ENCODE measurements at places on chromosomes 4 and X.

- no peak for DNase-seq
Observed at GRCh38 chrX:124086411-124086810, 124.9 kb downstream of the STAG2 start.

GRCh38 chr4:188660796-188661195, 521.6 kb downstream of the TRIML1 start:
- no peak for DNase-seq

DNA sequence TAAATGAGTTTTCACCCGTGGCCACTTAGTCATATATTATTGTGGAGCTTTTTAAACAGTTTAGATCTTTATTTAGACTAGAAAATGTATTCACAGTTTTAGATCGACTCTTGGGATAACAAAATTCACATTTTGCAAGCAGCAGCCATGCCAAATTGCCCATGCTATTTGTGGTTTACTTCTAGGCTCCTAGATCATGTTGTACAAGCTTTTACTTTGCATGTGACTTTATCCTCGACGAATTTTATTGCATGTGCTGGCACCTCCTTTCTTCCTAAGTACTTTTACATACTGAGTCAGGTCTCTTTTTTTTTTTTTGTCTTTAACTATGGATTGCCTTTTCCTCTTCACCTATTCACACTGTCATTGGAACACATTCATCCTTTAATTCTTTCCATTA, 23.2 kb downstream of the BBS12 start:
- no peak for DNase-seq

- DNase-seq = no peak
Observed at GRCh38 chrX:136773648-136774047, 7.1 kb downstream of the ARHGEF6 start.

GRCh38 chrX:68675571-68675970, 28.1 kb downstream of the STARD8 start:
- DNase-seq = no peak

DNA sequence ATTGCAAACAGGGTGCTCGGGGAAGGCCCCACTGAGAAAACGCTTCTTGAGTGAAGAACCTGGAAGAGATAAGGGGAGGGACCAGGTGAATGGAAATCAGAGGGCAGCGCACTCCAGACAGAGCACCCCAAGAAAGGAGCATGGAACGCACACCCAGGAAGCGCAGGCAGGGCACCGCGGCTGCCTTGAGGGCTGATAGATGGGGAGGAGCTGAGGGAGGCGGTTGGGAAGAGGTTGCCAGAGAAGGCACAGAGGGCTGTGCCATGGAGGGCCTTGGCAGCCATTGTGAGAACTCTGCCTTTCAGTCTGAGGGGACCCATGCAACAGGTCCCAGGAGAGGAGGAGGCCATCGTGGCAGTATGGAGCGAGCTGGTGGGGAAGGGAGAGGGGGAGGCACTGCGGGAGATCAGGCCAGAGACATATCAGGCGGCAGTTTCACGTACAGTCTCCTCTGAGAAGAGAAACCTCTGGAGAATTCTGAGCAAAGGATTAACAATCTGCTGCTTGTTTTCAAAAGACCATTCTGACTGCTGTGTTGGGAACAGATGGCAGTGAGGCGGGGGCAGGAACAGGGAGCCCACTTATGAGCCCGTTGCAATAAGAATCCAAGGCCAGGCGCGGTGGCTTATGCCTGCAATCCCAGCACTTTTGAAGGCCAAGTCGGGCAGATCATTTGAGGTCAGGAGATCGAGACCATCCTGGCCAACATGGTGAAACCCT, 83.7 kb downstream of the PCYT1B start:
- no peak for DNase-seq

DNA sequence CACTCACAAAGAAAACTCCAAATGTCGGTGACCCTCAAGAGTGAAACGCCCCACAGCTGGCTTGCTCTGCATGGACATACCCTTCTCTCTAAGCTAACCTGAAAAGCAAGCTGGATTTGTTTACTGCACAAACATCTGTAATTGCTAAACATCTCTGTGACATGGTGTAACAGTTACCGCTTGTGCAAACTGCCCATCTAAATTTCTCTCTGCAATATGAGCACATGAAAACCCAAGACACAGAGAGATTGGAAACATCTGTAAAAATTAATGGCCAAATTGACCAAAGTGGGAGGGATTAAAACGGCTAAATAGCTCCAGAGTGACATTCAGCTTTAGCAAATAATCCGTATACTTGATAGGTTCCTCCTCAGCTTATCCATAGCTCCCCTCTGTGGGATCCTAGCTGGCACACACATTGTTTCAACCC, 155.0 kb upstream of the MAP3K15 start:
- peak; percentile 77 for DNase-seq

- peak; percentile 39 for DNase-seq
Observed at GRCh38 chr4:79661196-79661595, 253.2 kb upstream of the GK2 start.

GRCh38 chr4:20251796-20252655, at the start of gene SLIT2:
TSS of gene SLIT2 (plus strand) at chr4:20251905. CDS start at chr4:20253816, 1,911 bp downstream.
- peak; percentile 70 for DNase-seq

- peak; percentile 40 for DNase-seq
Observed at GRCh38 chr4:24858026-24858425, 54.8 kb downstream of the CCDC149 start.

DNA sequence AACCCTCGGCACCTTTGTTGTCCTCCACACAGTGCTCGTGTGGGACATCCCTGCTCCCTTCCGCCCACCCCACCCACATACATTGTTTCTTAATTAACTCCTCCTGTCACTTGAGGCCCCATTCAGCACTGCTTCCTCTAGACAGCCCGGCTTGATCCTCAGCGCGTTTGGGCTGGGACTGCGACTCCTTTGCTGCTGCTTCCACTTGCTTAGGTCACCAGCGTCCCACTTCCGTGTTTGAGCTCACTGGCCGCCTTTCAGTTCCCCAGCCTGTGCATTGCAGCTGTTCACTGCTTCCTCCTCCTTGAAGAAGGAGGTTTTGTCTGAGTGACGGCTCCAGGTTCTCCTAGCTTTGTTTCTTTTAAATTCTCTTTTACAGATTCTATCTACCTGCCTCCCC, 16.1 kb downstream of the RNF4 start:
- DNase-seq = no peak

DNA sequence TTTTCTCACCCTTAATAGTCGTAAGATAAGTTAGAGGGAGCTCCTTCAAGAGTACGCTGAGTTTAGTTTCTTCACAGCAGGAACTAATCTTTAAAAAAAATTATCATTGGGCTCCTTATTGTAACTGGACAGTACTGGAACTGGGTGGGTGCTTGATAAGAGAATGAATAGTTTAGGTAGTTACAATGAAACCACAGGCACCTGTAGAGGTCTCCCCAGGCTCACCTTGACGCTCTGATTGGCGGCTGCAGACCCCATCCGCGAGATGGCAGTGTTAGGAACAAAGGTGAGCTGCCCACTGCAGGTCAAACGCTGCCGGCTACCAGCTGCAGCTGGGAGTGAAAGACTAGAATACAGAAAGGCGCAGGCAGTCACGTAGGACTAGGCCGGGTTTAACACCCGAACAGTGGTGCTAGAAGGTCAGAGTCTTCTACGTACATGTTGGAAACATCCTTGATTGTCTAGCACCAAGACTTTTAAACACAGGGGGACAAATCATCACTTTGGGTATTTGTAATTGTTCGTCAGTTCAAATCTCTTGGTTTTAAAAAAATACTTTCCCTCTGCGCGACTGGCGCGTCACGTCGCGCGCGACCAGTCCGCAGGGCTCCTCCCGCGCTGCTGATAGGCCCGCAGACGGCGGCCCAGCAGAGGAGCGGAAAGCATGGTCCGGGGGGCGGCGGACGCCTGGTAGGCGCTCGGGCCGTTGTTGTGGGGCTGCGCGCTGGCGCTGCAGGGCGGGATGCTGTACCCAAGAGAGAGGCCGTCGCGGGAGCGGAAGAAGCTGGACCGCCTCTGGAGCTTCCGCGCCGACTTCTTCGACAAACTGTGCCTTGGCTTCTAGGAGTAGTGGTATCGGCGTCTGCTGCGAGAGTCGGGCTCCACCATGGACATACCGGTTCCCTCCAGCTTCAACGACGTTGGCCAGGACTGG, 45.6 kb downstream of the SMARCA5 start:
- DNase-seq = peak; percentile 56

DNA sequence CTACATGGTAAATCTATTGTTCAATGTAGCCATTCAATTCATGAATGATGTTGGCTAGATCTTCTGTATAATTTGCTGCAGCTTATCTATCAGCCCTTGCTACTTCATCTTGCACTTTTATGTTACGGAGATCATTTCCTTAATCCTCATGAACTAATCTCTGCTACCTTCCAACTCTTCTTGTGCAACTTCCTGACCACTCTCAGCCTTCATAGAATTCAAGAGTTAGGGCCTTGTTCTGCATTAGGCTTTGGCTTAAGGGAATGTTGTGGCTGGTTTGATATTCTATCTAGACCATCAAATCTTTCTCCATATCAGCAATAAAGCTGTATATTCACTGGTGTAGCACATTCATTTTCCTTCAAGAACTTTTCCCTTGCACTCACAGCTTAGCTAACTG, 36.7 kb upstream of the MAP9 start:
- peak; percentile 60 for DNase-seq
